Lung (tissue), 17 donors: ENCODE measurements at places on chromosomes 13 and 19. TPM values are rescaled to one million over a fixed set of nuclear protein-coding genes. Genes with fewer than 3 reads are reported as not detected.

DNA sequence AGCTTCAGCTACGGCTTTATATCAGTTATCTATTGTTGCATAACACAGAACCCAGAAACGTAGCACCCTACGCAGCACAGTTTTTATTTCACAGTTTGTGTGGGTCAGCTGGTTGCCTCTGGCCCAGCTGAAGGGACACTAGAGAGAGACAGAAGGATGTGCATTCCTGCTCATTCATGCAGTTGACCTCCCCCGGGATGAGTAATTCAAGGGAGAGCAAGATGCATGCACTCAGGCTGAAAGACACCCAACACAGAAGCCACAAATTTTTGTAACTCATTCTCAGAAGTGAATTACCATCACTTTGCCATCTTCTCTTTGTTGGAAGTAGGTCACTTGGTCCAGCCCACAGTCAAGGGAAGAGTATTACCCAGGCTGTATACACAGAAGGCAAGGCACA lies 89.5 kb downstream of the EFNB2 start:
- no peak overlapping the region for H3K27ac ChIP-seq
- no peaks in the 10 kb centered on the region for H3K27me3 ChIP-seq
- no peak for DNase-seq
- H3K4me1 ChIP-seq, result no peaks in the 10 kb centered on the region
- H3K36me3 ChIP-seq, result no peaks in the 10 kb centered on the region

DNA sequence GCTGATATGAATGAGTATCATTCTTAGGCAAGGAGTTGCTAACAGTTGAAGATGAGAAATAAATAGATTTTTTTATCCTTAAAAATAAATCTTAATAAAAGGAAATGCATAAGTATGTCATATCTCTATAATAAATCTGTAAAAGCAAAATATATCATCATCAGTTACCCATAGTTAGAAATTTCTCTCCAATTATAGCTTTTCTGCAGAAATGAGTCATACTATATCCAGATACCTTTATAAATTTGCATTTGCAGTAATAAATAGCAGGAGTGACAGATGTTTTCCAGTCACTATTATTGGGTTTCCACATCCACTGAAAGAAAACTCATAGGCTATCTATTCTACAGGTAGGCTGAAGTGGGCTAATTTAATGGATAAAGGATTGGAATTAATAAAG lies 829.8 kb downstream of the PCDH9 start:
- H3K27me3 ChIP-seq, result no peaks in the 10 kb centered on the region
- H3K4me3 ChIP-seq, result no peak overlapping the region
- H3K27ac ChIP-seq, result no peak overlapping the region
- no peaks in the 10 kb centered on the region for H3K4me1 ChIP-seq
- no peaks in the 10 kb centered on the region for H3K36me3 ChIP-seq

The CRX gene
- total RNA-seq, result not detected

The PSMD8 gene
- 163 TPM for total RNA-seq

GRCh38 chr13:33381906-33382305 lies 96.4 kb upstream of the STARD13 start:
- H3K4me1 ChIP-seq, result no peaks in the 10 kb centered on the region
- no peak overlapping the region for H3K4me3 ChIP-seq
- no peak for DNase-seq
- H3K27ac ChIP-seq, result no peak overlapping the region

- no peak overlapping the region for H3K4me3 ChIP-seq
- no peak overlapping the region for H3K27ac ChIP-seq
- no peaks in the 10 kb centered on the region for H3K36me3 ChIP-seq
- DNase-seq, result peak; percentile 35
- no peaks in the 10 kb centered on the region for H3K4me1 ChIP-seq
These were observed 11.3 kb upstream of the PLA2G4C start for GRCh38 chr19:48121909-48122371.

DNA sequence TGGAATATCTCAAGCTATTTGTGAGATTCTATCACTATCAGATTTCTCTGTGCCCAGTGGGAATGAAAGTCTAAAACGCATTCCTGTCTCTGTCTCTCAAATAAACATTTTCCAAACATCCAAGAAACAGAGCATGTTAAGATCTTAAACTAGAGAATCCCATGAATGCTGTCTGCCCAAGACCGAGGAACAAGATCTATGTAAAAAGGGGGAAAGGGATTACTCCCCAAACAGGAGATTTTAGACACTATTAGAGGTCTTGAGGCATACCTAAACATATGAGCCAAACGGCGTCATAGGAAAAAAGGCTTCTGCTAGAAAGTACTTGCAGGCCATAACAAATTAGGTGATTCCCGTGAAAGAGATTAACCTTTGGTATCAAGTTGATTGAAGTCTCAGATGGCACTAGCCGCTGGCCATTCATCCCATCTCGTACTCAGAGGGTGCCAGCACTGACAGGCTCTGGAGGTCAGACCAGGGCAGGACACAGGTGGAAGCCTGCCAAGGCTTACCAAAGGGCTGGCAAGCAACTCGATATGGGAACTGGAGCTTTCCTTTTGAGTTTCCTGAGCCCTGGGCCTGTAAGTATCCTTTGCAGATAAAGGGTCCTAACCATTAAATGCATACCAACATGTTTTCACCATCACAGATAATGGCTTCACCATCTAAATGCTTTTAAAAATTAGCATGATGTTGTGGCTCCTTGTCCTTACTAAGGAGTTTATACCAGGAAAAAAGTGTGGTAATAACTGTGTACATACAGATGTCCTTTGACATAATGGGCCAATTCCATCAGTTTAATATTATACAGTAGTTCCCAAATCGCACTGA lies 225.2 kb downstream of the FOXO1 start:
- H3K27me3 ChIP-seq, result no peaks in the 10 kb centered on the region
- no peaks in the 10 kb centered on the region for H3K36me3 ChIP-seq
- peaks cover 14% of the 10 kb centered on the region for H3K4me1 ChIP-seq
- peak; percentile 29 for DNase-seq

DNA sequence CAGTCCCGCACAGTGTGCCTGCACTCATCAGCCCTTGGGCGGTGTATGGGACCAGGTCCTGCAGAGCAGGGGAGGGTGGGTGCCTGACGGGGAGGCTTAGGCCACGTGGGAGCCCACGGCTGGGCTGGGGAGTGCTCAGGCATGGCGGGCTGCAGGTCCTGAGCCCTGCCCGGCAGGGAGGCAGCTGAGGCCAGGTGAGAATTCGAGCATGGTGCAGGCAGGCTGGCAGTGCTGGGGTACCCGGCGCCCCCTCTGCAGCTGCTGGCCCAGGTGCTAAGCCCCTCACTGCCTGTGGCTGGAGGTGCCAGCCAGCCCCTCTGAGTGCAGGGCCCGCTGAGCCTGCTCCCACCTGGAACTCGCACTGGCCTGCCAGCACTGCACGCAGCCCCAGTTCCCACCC lies 630.9 kb upstream of the PCDH20 start:
- no peaks in the 10 kb centered on the region for H3K27me3 ChIP-seq
- no peaks in the 10 kb centered on the region for H3K36me3 ChIP-seq
- no peak for DNase-seq
- no peak overlapping the region for H3K27ac ChIP-seq

DNA sequence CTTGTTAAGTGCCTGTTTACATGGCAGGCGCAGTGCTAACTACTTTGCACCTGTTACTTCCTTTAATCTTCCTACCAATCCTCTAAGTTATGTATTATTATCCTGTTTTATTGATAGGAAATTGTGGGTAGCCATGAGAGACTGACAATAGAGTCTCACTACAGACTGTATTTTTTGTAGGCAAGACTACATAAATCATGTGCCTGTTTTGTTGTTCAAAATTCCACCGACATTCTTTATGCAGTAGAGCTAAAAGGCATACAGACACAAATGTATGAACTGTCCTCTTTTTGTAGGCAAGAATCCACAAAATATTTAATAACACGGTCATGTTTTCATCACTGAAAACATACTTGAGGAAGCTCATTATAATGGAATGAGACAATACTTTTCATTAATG lies 205.5 kb downstream of the NALCN start:
- DNase-seq, result no peak
- H3K27ac ChIP-seq, result no peak overlapping the region
- H3K36me3 ChIP-seq, result no peaks in the 10 kb centered on the region
- no peaks in the 10 kb centered on the region for H3K4me1 ChIP-seq
- H3K27me3 ChIP-seq, result no peaks in the 10 kb centered on the region

The FUT2 gene
- total RNA-seq, result 5.6 TPM

The GZMM gene
- total RNA-seq, result 0.74 TPM

DNA sequence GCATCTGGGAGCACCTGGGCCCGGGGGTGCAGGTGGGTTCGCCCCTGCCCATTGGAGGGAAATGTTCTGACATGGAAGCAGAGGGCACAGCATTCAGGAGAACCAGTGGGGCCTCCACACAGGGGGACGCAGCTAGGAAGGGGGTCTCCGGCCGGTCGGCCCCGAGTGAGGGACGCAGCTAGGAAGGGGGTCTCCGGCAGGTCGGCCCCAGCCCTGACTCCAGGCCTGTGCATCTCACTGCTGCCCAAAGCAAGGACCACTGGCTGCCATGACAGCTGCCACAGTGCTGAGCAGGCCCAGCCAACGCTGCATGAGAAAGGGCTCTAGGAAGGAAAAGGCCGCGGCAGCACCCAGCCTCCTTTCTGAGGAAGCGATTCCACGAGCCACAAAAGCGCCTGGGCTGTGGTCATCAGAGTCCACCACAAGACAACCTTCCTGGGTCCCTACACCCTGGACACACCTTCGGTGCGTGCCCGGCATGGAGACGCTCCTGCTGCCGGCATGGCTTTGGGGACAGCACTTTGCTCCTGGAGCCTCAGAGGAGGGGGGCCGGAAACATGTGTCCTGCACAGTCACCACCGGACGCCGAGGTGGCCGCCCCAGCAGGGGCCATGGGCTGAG lies 9.7 kb downstream of the RASA3 start:
- H3K27me3 ChIP-seq, result no peaks in the 10 kb centered on the region
- H3K27ac ChIP-seq, result no peak overlapping the region
- peaks cover 14% of the 10 kb centered on the region for H3K4me1 ChIP-seq
- no peaks in the 10 kb centered on the region for H3K36me3 ChIP-seq
- DNase-seq, result no peak

DNA sequence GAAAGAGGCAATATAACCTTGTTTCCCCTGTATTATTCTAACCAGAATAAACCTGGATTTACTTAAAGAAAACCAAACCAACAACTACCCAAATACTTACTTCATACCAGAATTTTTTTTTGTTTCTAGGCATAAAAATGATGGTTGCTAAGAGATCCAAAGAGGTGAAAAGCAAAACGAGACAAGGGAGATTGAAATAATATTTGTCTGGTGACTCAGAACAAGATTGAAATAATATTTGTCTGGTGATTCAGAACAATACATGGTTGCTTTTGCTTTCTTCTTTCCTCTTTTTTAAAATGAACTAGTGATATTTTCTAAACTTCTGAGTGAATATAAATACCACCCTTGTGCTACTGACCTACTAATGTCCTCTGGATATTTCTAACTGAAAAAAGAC lies 592.9 kb downstream of the KCTD12 start:
- H3K4me3 ChIP-seq, result no peak overlapping the region

DNA sequence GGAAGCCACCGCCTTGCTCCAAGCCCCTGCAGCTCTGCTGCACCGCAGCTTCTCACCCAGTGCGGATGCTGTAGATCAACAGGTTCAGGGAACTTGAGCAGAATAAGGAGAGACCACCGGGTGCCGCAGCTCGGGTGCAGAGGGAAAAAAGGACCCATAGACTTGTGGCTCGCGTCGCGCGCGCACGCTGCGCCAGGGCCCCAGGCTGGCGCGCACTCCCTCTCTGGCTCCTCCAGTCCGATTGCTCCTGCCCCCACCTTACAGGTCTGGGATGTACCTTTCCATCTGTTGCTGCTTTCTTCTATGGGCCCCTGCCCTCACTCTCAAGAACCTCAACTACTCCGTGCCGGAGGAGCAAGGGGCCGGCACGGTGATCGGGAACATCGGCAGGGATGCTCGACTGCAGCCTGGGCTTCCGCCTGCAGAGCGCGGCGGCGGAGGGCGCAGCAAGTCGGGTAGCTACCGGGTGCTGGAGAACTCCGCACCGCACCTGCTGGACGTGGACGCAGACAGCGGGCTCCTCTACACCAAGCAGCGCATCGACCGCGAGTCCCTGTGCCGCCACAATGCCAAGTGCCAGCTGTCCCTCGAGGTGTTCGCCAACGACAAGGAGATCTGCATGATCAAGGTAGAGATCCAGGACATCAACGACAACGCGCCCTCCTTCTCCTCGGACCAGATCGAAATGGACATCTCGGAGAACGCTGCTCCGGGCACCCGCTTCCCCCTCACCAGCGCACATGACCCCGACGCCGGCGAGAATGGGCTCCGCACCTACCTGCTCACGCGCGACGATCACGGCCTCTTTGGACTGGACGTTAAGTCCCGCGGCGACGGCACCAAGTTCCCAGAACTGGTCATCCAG lies 964 bp downstream of the PCDH17 start:
- no peaks in the 10 kb centered on the region for H3K36me3 ChIP-seq
- no peaks in the 10 kb centered on the region for H3K4me1 ChIP-seq
- H3K27ac ChIP-seq, result peak overlapping the region; percentile 78

DNA sequence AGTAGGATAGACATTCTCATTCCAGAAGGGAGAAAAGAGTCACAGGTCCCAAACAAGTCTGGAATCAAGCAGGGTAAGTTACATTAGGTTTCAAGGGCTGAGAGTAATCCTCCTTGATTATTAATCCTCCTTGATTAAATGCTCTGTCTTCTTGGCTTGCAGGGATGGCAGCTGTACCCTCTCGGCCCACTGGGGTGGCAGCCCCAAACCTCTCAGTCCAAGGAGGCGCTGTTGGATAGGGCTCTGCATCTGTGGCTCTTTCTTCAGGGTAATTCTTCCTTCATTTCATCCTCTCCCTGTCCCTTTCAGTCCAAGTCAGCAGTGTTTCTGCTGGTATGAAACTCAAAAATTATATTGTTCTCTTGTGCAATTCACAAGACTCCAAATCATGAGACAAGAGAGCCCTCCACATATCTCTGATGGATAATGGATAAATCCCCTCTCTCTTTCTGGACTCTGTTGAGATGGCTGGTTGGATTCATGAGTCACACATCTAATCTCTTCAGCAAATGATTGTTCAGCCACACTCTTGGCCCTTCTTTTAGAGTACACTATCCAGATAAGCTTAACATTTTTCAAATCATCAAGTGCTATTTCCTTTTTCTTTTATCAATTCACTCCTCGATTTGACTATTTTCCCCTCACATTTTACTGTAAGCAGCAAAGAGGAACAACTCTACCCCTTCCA lies 323.7 kb upstream of the HTR2A start:
- no peak overlapping the region for H3K27ac ChIP-seq
- H3K36me3 ChIP-seq, result no peaks in the 10 kb centered on the region
- no peaks in the 10 kb centered on the region for H3K4me1 ChIP-seq
- no peak for DNase-seq
- H3K27me3 ChIP-seq, result no peaks in the 10 kb centered on the region
- no peak overlapping the region for H3K4me3 ChIP-seq

The PGLYRP1 gene
- 1.3 TPM for total RNA-seq

- no peak overlapping the region for H3K4me3 ChIP-seq
- no peaks in the 10 kb centered on the region for H3K27me3 ChIP-seq
- no peak overlapping the region for H3K27ac ChIP-seq
- no peaks in the 10 kb centered on the region for H3K4me1 ChIP-seq
These were observed 320.1 kb upstream of the SLC10A2 start for GRCh38 chr13:103386341-103386740.
